ENCODE measurements at places on chromosomes 7 and 10.
A peak's percentile ranks its signal among the peaks of the same experiment; 100 is the strongest.

DNA sequence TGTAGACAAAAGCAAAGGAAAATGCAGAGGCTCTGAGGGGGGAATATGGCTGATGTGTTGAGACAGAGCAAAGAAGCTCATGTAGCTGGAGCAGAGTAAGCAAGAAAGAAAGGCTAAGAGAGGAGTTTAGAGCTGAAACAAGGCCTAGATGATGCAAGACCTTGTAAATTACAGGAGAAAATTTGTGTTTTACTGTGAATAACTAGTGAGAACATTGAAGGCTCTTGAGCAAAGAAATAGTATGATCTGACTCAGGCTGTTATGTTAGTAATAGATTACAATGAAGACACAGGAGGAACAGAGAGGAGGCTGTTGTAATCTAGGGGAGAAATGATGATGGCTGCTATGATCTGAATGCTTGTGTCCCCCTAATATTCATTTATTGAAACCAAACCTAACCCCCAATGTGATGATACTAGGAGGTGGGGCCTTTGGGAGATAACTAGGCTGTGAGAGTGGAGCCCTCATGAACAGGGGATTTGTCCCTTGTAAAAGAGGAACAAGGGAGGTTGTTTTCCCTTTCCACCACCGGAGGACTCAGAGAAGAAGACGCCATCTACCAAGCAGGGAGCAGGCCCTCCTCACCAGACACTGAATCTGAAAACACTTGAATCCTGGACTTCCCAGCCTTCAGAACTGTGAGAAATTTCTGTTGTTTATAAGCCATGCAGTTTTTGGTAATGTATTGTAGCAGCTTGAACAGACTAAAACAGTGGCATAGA, 394.9 kb downstream of the HTR7 start:
- no peak for DNase-seq

DNA sequence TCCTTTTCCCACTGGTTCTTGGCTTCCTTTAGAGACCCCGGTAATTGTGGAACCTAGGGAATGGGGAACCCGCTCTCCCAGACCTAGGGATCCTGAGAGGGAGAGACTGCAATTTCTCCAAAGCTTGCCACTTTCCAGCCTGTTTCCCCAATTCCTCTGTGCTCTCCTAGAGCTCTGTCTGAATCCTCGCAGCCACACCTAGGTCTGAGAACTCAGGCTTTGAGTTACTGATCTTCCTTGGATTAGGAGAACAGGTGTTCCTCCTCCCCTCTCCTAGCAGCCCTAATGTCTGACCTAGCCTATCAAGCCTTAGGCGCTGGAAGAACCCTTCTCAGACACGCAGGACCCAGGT, 20.0 kb downstream of the WNT8B start:
- DNase-seq = no peak

DNA sequence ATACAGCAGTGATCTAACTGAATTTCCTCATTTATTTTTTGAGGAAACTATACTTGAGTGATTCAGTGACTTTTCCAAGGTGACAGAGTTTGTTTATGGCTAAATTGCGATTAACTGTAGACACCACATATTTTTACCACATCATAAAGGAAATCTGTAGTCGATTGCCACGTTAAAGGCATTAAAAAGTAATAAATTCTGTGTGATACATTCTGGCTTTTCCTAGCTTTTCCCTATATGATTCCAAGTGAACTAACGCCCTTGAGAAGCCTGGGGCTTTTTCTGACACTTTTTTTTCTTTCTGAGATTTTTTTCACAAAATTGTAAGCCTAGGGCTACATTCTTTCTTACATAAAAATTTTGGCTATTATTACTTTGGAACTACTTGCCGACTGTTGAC, 266.9 kb downstream of the BICC1 start:
- no peak for DNase-seq

DNA sequence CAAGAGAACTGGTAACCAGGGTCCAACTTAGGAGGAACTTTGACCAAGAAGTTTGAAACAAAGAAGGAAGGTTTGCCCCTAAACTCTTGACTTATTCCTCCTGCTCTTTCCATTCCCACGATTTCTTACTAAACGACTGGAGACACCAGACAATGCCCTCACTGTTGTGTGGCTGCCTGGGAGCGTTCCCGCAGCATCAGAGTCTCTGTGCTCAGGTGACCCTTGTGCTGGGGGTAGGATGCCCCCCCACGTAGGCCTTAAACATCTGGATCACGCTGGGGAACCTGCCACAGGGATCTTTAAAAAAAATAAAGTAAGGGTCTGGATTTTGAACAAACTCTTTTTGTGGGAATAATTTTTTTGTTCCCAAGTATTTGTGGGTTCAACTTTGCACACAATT, 30.1 kb upstream of the CTBP2 start:
- DNase-seq = no peak

GRCh38 chr7:73707045-73707631, 12.3 kb downstream of the STX1A start:
- DNase-seq = no peak

GRCh38 chr7:108836256-108836655, 266.6 kb downstream of the DNAJB9 start:
- DNase-seq = no peak

GRCh38 chr7:121372376-121373010, 23.6 kb downstream of the FAM3C start:
- DNase-seq = no peak

DNA sequence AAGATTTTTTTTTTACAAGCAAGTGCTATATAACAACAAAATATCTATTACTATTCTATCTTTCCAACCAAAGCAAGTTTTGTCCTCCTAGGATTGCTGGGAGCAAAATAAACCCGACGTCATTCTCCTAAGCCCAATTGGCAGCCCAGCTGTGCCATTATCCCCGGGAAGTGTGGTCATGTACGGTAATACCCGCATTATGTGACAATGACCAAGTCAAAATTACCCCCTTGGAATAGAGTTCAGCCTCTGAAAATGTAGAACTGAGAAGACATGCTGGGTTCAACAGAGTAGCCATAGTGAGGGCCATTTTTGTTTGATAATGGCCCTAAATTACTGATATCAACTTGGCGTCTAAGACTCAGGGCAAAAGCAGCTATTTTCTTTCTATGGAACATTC, 215.5 kb downstream of the LRRTM3 start:
- no peak for DNase-seq

GRCh38 chr7:46356371-46356770, 435.3 kb upstream of the IGFBP3 start:
- no peak for DNase-seq

GRCh38 chr10:67606572-67606971, 89.4 kb downstream of the CTNNA3 start:
- DNase-seq = no peak

- DNase-seq = peak; percentile 57
Observed at GRCh38 chr10:47325303-47326291, 3.3 kb downstream of the GDF2 start.

- DNase-seq = peak; percentile 88
Observed at GRCh38 chr7:604001-604883, 84.6 kb upstream of the PDGFA start.

- DNase-seq = no peak
Observed at GRCh38 chr10:16656895-16657294, 135.2 kb upstream of the C1QL3 start.

DNA sequence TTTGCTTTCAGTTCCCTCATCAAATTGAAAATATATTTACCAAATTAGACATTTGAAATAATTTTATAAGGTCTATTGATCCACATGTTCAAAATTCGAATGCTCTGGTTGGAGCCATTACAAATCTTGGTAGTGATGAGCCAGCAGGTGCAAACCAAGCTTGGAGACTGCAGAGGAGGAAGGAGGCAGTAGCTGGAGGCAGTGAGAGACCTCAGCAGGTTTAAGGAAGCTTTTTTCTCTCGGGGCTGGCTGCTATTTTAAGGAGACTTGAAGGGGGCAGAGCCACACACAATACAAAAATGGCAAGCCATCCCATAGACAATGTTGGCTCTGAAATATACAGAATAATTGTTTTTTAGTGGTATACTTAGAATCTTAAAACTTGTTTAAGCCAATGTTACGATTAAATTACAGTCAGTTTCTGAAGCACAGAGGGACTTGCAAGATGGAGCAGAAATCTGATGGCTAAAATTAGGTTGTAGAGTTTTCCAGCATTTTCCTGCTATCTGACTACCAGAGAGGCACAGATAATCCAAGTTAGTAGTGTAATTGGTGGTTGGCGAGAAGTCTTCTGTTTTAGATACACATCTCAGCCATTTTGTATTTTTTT, 185.8 kb downstream of the SNX10 start:
- DNase-seq = no peak

GRCh38 chr10:8502573-8502972, 448.1 kb downstream of the GATA3 start:
- DNase-seq = no peak

GRCh38 chr7:92634924-92635519, 44.8 kb upstream of the FAM133B start:
- no peak for DNase-seq

- no peak for DNase-seq
Observed at GRCh38 chr7:81736091-81736490, 33.8 kb downstream of the HGF start.

GRCh38 chr10:110174201-110174600, 33.2 kb upstream of the MXI1 start:
- no peak for DNase-seq

DNA sequence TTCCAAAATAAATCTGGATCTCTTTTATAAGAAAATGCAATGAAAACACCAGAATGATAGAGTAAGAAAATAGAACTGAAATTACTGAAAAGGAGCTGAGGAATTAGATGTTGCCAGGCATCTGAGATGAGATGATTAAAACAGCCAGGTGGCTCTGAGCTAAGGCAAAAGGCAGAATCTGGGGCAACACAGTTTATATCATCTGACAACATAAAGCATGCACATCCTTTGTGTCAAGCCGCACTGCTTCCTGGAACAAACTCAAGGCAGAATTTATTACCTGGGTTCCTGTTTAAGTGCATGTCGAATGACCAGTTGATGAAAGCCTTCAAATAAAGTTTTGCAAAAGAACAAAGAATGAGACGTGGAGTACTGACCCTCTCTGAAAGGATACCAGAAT, 247.0 kb downstream of the SNX10 start:
- DNase-seq = no peak

DNA sequence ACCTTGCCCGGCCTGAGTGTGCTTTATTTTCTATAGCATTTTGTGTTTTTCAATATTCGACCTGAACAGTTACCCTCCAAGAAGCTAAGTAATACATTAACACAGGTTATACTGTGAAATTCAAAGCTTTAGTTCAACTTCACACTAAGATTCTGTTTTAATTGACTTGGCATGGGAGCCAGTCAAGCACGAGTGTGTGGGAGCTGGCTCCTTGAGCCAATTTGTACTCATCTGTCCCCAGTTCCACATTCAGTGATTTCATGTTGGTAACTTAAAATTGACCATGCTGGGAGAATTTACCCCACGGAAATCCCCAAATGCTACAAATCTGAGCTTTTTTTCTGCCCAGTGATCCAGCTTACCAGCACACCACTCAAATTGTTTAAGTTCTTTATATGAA, 20.3 kb downstream of the TSPAN12 start:
- DNase-seq = no peak

DNA sequence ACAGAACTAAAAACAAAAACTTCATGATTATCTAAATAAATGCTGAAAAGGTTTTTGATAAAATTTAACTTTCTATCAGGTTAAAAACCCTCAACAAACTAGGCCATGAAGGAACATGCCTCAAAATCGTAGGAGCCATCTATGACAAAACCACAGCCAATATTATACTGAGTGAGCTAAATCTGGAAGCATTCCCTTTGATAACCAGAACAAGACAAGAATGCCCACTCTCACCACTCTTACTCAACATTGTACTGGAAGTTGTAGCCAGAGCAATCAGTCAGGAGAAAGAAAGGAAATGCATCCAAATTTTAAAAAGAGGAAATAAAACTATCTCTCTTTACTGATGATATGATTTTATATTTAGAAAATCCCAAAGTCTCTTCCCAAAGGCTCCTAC, 228.7 kb downstream of the CHRM2 start:
- DNase-seq = no peak

- DNase-seq = no peak
Observed at GRCh38 chr10:44353721-44354120, 31.2 kb downstream of the CXCL12 start.

DNA sequence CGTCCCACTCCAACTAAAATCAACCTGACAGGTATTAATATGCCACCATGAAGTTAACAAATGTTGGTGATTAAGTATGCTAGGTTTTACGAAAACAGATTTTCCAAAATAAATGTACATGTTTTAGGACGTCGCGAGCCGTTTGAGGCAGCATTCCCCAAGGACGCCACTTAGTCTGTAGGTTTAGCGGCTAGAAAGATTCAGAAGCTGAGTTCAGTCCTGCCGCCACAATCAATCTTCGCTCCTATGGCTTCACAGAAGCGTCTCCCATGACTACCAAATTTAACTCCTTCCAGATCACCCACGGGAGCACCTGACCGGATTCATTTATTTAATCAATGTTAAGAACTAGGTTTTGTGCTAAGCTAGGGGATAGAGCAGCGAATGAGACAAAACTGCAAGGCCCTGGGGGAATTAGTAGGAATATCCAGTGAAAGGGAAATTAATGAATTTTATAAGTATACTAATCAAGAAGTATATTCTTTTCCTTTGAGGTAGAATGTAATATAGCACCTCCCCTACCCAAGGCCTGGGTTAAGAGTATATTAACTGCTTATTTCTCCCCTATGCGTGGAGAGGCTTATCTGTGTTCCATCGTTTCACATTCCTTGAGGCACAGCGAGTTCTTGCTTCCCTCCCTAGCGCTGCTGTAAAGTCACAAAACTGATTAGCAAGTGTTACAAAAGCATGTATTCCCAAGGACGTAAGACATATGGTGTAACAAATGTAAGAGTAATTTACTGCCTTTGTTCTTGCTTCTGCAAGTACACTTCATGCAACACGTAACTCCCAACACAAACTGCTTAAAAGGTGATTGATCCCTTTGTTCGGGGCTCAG, 994 bp upstream of the CYP51A1 start:
- no peak for DNase-seq

DNA sequence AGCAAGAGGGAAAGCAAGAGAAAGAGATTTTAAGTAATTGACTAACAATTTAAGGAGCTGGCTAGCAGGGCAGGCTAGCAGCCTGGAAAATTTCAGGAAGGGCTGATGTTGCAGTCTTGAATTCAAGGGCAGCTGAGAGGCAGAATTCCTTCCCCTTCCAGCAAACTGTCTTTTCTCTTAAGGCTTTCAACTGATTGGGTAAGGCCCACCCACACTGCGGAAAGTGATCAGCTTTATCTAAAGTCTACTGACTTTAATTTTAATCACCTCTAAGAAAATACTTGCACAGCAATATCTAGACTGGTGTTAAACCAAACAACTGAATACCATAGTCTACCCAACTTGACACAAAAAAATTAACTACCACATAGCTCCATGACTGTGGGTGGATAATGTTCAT, 303.9 kb downstream of the FZD1 start:
- DNase-seq = no peak

DNA sequence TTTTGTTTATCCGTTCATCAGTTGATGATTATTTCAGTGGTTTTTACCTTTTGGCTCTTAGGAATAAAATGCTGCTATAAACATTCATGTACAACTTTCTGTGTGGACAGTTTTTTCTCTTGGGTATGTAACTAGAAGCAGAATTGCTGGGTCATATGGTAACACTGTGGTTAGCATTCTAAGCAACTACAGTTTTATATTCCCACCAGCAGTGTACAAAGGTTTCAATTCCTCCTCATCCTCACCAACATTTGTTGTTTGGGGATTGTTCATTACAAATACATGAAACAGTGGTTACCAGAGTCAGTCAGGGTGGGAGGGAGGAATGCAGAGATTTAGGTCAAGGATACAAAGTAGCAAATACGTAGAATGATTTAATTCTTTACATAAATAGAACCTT, 97.0 kb downstream of the NPSR1 start:
- no peak for DNase-seq

Data from tibial artery (tissue), 4 donors.